ENCODE measurements at places on chromosomes 5 and 9. TPM values are rescaled to one million over a fixed set of nuclear protein-coding genes. Genes with fewer than 3 reads are reported as not detected.

COMMD10 gene
- total RNA-seq: 23.4 TPM

CBY3 gene
- 0.18 TPM for total RNA-seq

DND1 gene
- 1.0 TPM for total RNA-seq

IFNK gene
- total RNA-seq: not detected

GRCh38 chr5:168881427-168882149 lies 302.4 kb upstream of the PANK3 start:
- H3K36me3 ChIP-seq: no peaks in the 10 kb centered on the region
- H3K4me1 ChIP-seq: peaks cover 84% of the 10 kb centered on the region
- DNase-seq: peak; percentile 87
- no peaks in the 10 kb centered on the region for H3K27me3 ChIP-seq

DNA sequence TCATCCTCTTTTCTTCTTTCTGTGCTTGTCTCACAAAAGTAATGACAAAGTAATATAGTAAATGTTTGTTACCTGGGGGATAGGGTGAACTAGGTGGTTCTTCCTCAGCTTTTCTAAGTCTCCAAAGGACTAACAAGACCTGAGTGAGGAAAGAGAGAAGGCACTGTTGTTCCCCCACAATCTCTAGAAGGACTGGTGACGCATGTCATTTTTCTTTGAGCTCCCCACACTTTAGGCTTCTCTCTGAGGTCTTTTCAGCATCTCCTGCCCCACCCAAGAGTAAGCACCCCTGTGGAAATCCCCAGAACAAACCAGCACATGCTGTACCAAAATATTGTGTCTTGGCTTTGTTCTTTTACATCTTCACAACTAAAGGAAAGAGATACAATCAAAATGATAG lies 2.4 kb upstream of the IL7R start:
- H3K27ac ChIP-seq: no peak overlapping the region
- H3K36me3 ChIP-seq: no peaks in the 10 kb centered on the region
- no peak overlapping the region for H3K4me3 ChIP-seq

DNA sequence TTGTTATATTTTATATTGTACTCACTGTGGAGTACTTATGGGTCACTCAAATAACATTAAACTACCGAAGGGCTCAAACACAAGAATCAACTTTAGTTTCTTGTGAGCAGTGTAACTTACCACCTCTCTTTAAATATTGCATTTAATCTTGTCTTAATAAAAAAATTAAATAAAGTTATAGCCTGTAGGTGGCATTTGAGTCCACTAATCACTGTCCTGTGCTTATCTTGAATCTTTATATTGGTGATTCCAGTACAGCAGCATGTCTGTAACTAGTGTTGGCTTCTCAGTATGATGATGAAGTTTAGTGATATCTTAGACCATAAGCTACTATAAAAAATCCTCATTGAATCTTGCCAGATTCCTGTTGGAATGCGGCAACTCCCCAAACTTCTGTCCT lies 313.8 kb downstream of the FAM170A start:
- no peaks in the 10 kb centered on the region for H3K36me3 ChIP-seq
- H3K4me3 ChIP-seq: no peak overlapping the region

- peak; percentile 93 for DNase-seq
- H3K36me3 ChIP-seq: no peaks in the 10 kb centered on the region
- H3K27me3 ChIP-seq: peaks cover 40% of the 10 kb centered on the region
- H3K27ac ChIP-seq: no peak within 1 kb of the TSS
- peak within 1 kb of the TSS; percentile 89 for H3K4me3 ChIP-seq
- H3K4me1 ChIP-seq: peaks cover 6% of the 10 kb centered on the region
These were observed at the start of gene TMEM38B for GRCh38 chr9:105694190-105694847. Gene TMEM38B (plus strand): TSS chr9:105694541. CDS start chr9:105694661, 120 bp downstream.

GRCh38 chr5:75055727-75056144 lies 3.4 kb upstream of the GCNT4 start:
- DNase-seq: no peak
- H3K4me1 ChIP-seq: no peaks in the 10 kb centered on the region
- no peak overlapping the region for H3K27ac ChIP-seq
- no peaks in the 10 kb centered on the region for H3K36me3 ChIP-seq
- peaks cover 74% of the 10 kb centered on the region for H3K27me3 ChIP-seq
- no peak overlapping the region for H3K4me3 ChIP-seq

- H3K36me3 ChIP-seq: no peaks in the 10 kb centered on the region
- no peak overlapping the region for H3K4me3 ChIP-seq
- H3K27me3 ChIP-seq: no peaks in the 10 kb centered on the region
- no peak overlapping the region for H3K27ac ChIP-seq
- DNase-seq: no peak
These were observed 78.9 kb downstream of the SEMA4D start for GRCh38 chr9:89418882-89419640.

GRCh38 chr5:144742361-144742760 lies 571.7 kb downstream of the KCTD16 start:
- no peaks in the 10 kb centered on the region for H3K27me3 ChIP-seq
- H3K27ac ChIP-seq: peak overlapping the region; percentile 49
- no peaks in the 10 kb centered on the region for H3K36me3 ChIP-seq

DNA sequence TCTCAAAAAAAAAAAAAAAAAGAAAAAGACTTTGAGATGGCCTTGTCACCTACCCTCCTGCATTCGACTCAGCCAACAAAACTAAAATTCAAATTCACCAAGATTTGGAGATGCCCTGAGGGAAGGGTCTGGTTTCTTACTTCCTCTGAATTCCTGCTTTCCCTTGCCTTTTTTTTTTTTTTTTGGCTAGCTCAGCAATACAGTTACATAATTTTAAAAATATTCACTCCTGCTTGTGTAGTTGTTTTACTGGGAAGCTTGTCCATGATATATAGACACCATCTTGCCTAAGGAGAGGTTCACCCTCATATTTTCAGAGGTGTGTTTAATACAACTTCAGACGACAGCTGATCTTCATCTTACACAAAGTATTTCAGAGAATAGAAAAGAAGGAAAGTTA lies 21.3 kb upstream of the SERINC5 start:
- no peaks in the 10 kb centered on the region for H3K36me3 ChIP-seq
- no peak for DNase-seq
- H3K27ac ChIP-seq: no peak overlapping the region
- H3K4me3 ChIP-seq: no peak overlapping the region

All from cardiac muscle cell (in vitro differentiated cells and primary cell).